ENCODE measurements at places on chromosomes 3 and 15. TPM values are rescaled to one million over a fixed set of nuclear protein-coding genes. Genes with fewer than 3 reads are reported as not detected.

The SERINC4 gene
- not detected for total RNA-seq

The C3orf33 gene
- total RNA-seq: 14.8 TPM

The CFAP100 gene
- total RNA-seq: not detected

The NEK4 gene
- total RNA-seq: 10.1 TPM

The NEK10 gene
- total RNA-seq: 0.78 TPM

The USF3 gene
- total RNA-seq: 10.5 TPM

The ITIH1 gene
- 4.4 TPM for total RNA-seq

The SST gene
- 482 TPM for total RNA-seq

The ADAMTS9 gene
- total RNA-seq: 27.2 TPM

The CLDN1 gene
- 57.9 TPM for total RNA-seq

The CPLX3 gene
- total RNA-seq: not detected

The CHST13 gene
- total RNA-seq: 2.3 TPM

The TERC gene
- 79.1 TPM for total RNA-seq

The ZNF80 gene
- total RNA-seq: not detected

The P2RY14 gene
- total RNA-seq: not detected

The CA12 gene
- total RNA-seq: 16.1 TPM

The XYLB gene
- 7.8 TPM for total RNA-seq

The POC1A gene
- total RNA-seq: 0.26 TPM

The TNFSF10 gene
- 27.5 TPM for total RNA-seq

The SI gene
- total RNA-seq: not detected

The SPTBN5 gene
- total RNA-seq: 0.52 TPM

The ALDH1A3 gene
- 19.5 TPM for total RNA-seq

The NME9 gene
- not detected for total RNA-seq

The ZNF662 gene
- 6.5 TPM for total RNA-seq

The LRRC15 gene
- not detected for total RNA-seq

The GLCE gene
- total RNA-seq: 6.6 TPM

The CCDC9B gene
- 26.4 TPM for total RNA-seq

The GYG1 gene
- total RNA-seq: 8.9 TPM

The PRR20G gene
- total RNA-seq: not detected

The ZBBX gene
- total RNA-seq: not detected

The ITPR1 gene
- total RNA-seq: 29.3 TPM

The ERICH6 gene
- total RNA-seq: not detected

The ZKSCAN7 gene
- total RNA-seq: 3.3 TPM

The DISP2 gene
- total RNA-seq: under 0.01 TPM

The PPP2R3A gene
- total RNA-seq: 11.2 TPM

The TXNRD3 gene
- total RNA-seq: 13.5 TPM

Measured in body of pancreas (tissue), 4 donors.